ENCODE measurements at places on chromosomes 11 and 22. TPM values are rescaled to one million over a fixed set of nuclear protein-coding genes. Genes with fewer than 3 reads are reported as not detected.
A peak's percentile ranks its signal among the peaks of the same experiment; 100 is the strongest.

DNA sequence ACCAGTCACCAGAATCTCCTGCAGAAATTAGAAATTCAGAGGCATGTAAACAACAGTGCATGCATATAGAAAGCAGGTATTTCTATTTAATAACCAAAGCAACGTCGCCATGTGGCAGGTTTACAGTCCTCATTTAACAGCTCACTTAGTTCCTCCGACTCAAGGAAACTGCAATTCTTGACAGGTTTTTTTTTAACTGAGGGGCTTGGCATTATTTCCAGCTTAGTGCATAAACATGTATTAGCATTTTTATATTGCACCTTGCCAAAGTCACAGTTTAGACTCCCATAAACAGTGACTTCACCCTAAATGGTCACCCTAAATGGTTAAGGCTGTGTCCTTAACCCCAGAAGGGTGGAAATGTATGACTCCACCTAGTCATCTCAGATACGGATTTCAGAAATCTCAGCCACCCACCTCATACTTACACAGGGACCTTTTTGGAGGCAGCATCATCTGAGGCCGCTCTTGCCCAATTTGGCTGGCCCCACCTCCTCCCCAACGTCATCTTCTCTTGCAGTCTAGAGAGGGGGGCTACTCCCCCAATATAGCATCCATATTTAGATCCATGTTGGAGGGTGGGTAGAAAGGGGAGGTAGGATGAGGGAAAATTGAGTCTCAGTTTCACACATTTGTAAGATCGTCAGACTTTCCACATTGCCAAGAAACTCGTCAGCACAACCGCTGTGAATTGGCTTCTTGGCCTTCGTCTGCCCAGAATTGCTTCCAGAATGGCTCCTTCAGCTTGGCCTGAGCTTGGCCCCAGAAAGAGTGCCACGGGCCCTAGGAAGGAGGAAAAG is 31.8 kb upstream of the SLC35C1 start:
- H3K4me3 ChIP-seq: no peak overlapping the region
- no peaks in the 10 kb centered on the region for H3K27me3 ChIP-seq
- no peak overlapping the region for H3K27ac ChIP-seq
- DNase-seq: no peak
- H3K36me3 ChIP-seq: no peaks in the 10 kb centered on the region

DNA sequence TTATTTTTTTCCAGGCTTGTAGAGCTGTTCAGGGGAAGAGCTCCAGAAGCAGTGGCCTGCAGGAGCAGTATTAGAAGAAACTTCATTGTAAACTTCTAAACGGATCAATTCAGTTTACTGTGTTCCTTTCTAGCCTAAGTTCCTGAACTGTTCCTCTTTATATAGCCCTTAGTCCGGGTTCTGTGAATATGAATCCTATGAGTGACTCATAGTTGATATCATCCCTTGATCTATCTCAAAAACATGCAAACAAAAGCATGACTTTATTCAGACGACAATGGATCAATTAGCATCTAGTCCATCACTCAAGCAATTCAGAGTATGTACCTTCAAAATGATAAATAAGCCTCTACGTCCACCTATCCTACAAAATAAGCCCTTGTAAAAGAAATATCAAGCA is at the start of gene MMP12:
Gene MMP12 (minus strand): TSS at position 131 of the 400 bp plus-strand sequence. CDS start 45 bp downstream, at position 86.
- H3K36me3 ChIP-seq: no peaks in the 10 kb centered on the region
- no peak within 1 kb of the TSS for H3K4me3 ChIP-seq

GRCh38 chr22:41397143-41397811 is 15.5 kb downstream of the TEF start:
- H3K4me3 ChIP-seq: no peak overlapping the region
- peaks cover 4% of the 10 kb centered on the region for H3K36me3 ChIP-seq
- H3K27me3 ChIP-seq: no peaks in the 10 kb centered on the region

GRCh38 chr22:31276426-31277167 is 15.7 kb downstream of the PIK3IP1 start:
- H3K27ac ChIP-seq: no peak overlapping the region
- no peaks in the 10 kb centered on the region for H3K4me1 ChIP-seq
- H3K27me3 ChIP-seq: no peaks in the 10 kb centered on the region
- peaks cover 16% of the 10 kb centered on the region for H3K36me3 ChIP-seq
- DNase-seq: no peak
- no peak overlapping the region for H3K4me3 ChIP-seq

CCDC81 gene
- total RNA-seq: 0.66 TPM

DNA sequence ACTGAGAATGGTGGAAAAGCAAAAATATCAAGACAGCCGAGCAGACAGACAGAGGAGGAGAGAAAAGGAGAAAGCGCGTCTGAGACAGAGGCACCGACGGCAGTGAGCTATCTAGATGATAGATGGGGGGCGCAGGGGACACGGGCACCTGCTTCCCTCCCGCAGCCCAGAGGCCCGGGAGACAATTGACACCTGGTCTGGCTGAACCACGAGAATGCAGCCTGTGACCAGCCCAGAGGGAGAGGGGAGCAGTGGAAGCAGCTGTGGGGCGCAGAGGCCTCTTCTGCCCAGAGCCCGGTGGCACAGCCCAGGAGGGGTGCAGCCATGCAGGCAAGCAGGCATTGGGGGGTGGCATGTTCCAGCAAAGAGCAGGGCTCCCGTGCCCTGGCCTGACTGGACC is 48.2 kb downstream of the ELFN2 start:
- no peak overlapping the region for H3K27ac ChIP-seq
- DNase-seq: no peak
- no peak overlapping the region for H3K4me3 ChIP-seq
- no peaks in the 10 kb centered on the region for H3K36me3 ChIP-seq
- H3K4me1 ChIP-seq: peaks cover 5% of the 10 kb centered on the region

KIF18A gene
- 4.9 TPM for total RNA-seq

TANGO2 gene
- 33.4 TPM for total RNA-seq

WT1 gene
- total RNA-seq: not detected

MUC5AC gene
- not detected for total RNA-seq

GRCh38 chr22:37148031-37148651 is 1.6 kb downstream of the IL2RB start:
- DNase-seq: no peak
- no peaks in the 10 kb centered on the region for H3K4me1 ChIP-seq
- H3K27me3 ChIP-seq: peaks cover 6% of the 10 kb centered on the region
- no peaks in the 10 kb centered on the region for H3K36me3 ChIP-seq
- H3K4me3 ChIP-seq: no peak overlapping the region

CDC42EP1 gene
- 11.8 TPM for total RNA-seq

- no peaks in the 10 kb centered on the region for H3K27me3 ChIP-seq
- H3K4me1 ChIP-seq: no peaks in the 10 kb centered on the region
- DNase-seq: no peak
- no peak overlapping the region for H3K27ac ChIP-seq
- H3K4me3 ChIP-seq: no peak overlapping the region
- H3K36me3 ChIP-seq: no peaks in the 10 kb centered on the region
These were observed 97.9 kb downstream of the CWF19L2 start for GRCh38 chr11:107359701-107360100.

PLA2G6 gene
- 24.9 TPM for total RNA-seq

GRCh38 chr11:35260342-35260985 is 121.5 kb downstream of the CD44 start:
- no peaks in the 10 kb centered on the region for H3K4me1 ChIP-seq
- peak overlapping the region; percentile 77 for H3K27ac ChIP-seq
- peak; percentile 87 for DNase-seq
- H3K27me3 ChIP-seq: no peaks in the 10 kb centered on the region
- H3K36me3 ChIP-seq: no peaks in the 10 kb centered on the region

DNA sequence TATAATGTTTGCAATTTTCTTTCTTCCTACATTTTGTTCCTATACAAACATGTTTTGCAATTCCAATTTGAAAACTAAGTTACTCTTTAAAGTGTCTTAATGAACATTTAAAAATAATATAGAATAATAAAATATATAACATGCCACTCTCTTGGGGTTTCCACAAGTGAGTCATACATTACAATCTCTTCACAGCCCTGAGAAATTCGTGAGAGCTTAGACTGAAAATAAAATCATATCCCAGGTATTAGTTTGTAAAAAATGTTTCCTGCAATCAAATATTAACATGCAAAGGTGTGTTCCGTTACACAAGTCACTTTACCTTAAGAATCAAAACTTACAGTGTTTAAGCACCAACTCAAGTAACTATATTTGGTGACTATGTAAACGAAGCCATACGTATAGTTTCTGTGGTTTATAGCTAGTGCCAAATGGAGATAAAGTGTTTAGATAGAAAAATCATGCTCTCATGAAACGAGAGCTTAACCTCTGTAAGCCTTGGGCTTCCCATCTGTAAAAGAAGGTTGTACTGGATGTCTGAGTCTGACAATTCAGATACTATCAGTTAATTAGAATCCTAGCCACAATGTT is 253.6 kb upstream of the ANO3 start:
- no peak overlapping the region for H3K27ac ChIP-seq
- H3K4me3 ChIP-seq: no peak overlapping the region
- H3K27me3 ChIP-seq: no peaks in the 10 kb centered on the region
- H3K36me3 ChIP-seq: no peaks in the 10 kb centered on the region
- no peak for DNase-seq
- no peaks in the 10 kb centered on the region for H3K4me1 ChIP-seq

SCUBE1 gene
- total RNA-seq: 0.51 TPM

GRCh38 chr11:130404727-130405126 is 23.7 kb downstream of the ADAMTS8 start:
- no peak overlapping the region for H3K4me3 ChIP-seq
- H3K27ac ChIP-seq: no peak overlapping the region
- H3K4me1 ChIP-seq: peaks cover 43% of the 10 kb centered on the region

TCN2 gene
- total RNA-seq: 6.9 TPM

DNA sequence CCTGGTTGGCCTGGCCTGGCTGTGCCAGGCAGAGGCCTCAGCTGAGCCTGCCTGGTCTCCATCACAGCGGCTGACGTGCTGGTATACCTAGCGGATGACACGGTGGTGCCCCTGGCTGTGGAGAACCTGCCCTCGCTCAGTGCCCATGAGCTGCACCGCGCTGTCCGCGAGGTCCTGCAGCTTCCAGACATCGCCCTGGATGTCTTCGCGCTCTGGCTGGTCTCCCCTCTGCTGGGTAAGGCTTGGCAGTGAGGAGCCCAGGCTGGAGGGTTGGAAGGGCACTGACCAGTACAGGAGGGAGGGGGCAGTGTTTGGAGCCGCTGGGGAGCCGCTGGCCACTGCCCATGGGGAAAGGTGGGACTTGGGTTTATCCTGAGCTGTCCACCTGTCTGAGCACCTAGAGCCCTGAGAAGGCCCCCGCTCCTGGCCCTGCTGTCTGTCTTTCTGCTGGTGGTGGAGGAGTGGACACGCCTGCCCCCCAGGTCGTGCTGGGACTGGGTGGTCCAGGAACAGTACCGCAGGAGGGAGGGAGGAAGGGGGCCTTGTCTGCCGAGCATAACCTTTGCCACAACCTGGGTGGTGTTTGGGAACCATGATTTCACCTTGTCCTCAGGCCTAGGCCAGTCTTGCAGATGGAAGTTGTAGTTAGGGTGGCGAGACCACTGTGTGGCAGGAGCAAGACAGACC is 3.0 kb downstream of the FRMD8 start:
- no peak overlapping the region for H3K4me3 ChIP-seq
- peak overlapping the region; percentile 40 for H3K27ac ChIP-seq
- H3K27me3 ChIP-seq: no peaks in the 10 kb centered on the region
- H3K4me1 ChIP-seq: peaks cover 32% of the 10 kb centered on the region
- peaks cover 22% of the 10 kb centered on the region for H3K36me3 ChIP-seq

- no peaks in the 10 kb centered on the region for H3K36me3 ChIP-seq
- DNase-seq: no peak
- no peak overlapping the region for H3K27ac ChIP-seq
- no peaks in the 10 kb centered on the region for H3K4me1 ChIP-seq
- H3K4me3 ChIP-seq: no peak overlapping the region
These were observed 25.8 kb upstream of the TREH start for GRCh38 chr11:118705111-118705741.

DNA sequence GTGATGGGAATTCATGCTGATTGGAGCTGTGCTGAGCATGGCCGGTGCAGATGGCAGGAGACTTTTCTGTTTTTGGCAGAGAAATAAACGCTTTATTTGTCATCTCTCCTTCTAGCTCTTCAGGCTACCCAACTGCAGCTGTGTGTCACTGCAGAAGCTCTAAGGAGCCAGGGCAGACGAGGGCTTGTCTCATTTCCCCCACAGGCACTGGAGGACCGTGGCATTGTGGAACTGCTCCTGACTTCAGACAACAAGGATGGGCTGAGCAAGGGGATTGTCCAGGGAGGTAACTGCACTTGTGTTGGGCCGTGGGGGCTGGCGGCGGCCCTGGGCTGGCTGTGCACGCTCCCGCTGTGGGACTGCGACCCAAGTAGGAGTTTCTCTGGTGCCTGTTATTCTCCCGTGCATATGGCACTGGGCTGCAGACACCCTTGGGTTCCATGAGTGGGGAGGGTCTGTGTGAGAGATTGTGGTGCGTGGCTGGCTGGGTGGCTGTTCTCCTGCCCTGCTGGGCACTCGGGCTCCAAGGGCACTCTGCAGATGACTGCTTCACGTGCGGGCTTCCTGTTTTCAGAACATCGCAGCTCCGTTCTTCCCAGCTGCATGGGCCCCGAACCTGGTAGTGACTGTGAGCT is 27.2 kb downstream of the GLB1L2 start:
- H3K4me3 ChIP-seq: no peak overlapping the region
- no peak overlapping the region for H3K27ac ChIP-seq
- no peaks in the 10 kb centered on the region for H3K4me1 ChIP-seq

GGT5 gene
- under 0.01 TPM for total RNA-seq

GRCh38 chr11:108241330-108242037 is 18.6 kb downstream of the ATM start:
- H3K27ac ChIP-seq: no peak overlapping the region
- H3K4me1 ChIP-seq: no peaks in the 10 kb centered on the region
- no peak overlapping the region for H3K4me3 ChIP-seq
- no peaks in the 10 kb centered on the region for H3K36me3 ChIP-seq
- no peaks in the 10 kb centered on the region for H3K27me3 ChIP-seq

DNA sequence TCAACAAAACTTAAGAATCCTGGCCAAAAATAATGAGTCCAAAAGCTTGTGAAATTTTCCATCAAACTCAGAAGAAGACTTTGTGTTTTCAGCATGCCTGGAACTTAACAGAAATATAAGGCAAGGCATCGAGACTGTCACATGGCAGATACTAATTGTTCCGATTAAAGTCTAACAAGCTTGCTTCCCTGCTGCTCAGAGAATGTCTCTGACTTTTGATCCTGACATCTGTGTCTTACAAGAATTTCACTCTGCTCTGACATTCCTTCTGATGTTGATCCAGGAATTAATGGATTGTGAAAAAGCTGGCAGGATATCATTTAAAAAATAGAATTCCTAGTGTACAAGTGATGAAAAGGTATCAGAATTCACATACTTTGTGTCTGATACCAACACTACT is 170.2 kb downstream of the DCDC1 start:
- H3K27ac ChIP-seq: no peak overlapping the region
- DNase-seq: peak; percentile 1
- H3K4me3 ChIP-seq: no peak overlapping the region
- H3K36me3 ChIP-seq: no peaks in the 10 kb centered on the region

- no peak overlapping the region for H3K27ac ChIP-seq
- H3K36me3 ChIP-seq: peaks cover 4% of the 10 kb centered on the region
- H3K4me3 ChIP-seq: no peak overlapping the region
- DNase-seq: peak; percentile 79
- H3K4me1 ChIP-seq: peaks cover 17% of the 10 kb centered on the region
These were observed 32.6 kb downstream of the KIAA0930 start for GRCh38 chr22:45207981-45208664.

- H3K27ac ChIP-seq: no peak overlapping the region
- H3K36me3 ChIP-seq: no peaks in the 10 kb centered on the region
- H3K4me1 ChIP-seq: no peaks in the 10 kb centered on the region
- DNase-seq: peak; percentile 6
- H3K27me3 ChIP-seq: no peaks in the 10 kb centered on the region
These were observed 227.8 kb downstream of the DCDC1 start for GRCh38 chr11:31141789-31142188.

- H3K4me3 ChIP-seq: no peak overlapping the region
- H3K36me3 ChIP-seq: no peaks in the 10 kb centered on the region
- H3K27ac ChIP-seq: no peak overlapping the region
- no peaks in the 10 kb centered on the region for H3K4me1 ChIP-seq
These were observed 838.7 kb upstream of the API5 start for GRCh38 chr11:42473106-42473505.
